ENCODE measurements at places on chromosomes 3 and 15.

DNA sequence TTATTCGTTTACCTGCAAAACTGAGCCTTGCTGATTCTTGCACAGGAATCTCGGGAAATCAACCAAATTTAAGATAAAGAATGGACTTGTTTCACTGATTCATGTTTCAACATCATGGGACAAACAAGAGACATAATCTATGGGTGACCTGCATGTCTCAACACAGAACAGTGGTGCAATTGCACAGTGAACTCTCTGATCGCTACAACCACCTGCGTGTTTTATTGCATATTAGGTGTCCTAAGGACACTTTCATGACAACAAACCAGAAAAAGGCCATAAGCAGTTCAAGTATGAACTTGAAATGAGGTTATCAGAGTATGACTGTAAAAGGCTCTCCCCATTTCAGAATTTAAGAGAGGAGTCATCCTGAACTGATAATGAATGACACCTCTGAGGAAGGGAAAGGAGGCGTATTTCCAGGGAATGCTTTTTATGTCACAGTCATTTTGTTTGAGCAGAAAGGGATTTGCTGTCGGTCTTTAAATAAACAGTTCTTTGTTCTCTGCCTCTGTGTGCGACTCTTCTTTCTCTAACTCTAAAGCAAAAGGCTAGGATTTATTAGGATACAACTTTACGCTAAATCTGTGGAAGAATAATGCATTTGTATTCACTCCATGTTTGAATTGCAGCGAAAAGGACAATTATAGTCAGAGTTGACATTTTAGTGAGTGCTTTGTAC lies 167.2 kb downstream of the RBMS3 start:
- no peak for DNase-seq

- no peak for DNase-seq
Observed at GRCh38 chr3:42175386-42176240, 84.5 kb downstream of the TRAK1 start.

DNA sequence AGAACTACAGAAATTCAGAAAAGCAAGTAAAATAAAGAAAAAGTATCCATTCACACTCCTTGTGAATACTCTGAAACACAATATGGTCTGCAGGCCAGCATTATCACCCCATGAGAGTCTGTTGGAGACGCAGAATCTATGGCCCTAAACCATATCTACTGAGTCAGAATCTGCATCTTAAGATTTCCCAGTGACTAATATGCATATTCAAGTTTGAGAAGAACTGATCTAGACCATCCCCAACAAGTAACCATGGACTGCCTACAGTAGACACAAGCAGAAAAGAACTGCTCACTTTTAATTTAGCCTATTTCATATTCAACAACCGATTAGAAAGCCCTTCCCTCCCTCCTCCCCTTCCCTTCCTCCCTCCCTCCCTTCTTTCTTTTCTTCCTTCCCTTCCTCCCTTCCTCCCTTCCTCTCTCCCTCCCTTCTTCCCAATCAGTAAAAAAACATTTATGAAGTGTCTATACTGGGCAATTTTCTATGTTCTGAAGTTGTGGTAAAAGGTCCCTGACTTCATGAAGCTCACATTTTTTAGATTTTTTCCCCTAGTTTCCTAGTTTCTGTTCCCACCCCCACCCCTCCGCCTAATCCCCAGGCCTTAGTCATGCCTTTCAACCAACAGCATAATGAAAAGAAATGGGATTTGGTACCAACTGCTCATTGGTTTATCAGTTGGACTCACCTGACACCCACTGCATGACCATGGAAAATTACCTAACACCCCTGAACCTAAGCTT lies 125.2 kb downstream of the CNTN3 start:
- no peak for DNase-seq

DNA sequence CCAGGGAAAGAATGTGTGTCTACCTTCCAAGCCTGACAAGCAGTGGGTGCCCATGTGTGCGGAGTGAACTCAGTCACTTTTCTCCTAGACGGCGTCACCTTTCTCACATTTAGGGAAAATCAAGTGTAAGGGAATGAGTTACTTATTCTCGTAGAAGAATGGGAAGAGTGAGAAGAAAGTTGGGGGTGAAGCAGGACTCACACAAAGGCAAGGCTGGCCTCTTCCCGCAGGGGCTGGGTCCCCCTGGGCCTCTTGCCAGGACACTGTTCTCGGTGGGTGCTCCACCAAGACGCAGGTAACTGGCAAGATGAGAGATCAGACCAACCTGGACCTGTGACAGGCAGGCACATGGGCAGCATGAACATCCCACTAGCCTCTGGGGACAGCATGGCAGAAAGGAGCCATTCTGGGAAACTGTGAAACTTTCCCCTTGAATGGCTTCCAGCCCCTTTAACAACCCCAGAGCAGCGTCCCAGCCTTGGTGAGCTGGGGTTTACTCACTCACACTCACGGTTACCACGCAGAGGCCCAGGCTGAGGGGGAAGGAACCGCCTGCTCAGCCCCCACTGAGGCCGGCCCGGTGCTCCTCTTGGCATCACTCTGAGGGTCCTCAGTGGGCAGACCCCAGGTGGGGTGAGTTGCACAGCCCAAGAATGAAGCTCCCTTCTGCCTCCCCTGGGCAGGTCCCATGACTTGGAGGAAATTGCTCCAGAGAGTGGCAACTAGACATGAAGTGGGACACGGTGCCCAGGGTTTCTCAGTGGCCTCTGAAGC lies 15.0 kb upstream of the SRP14 start:
- no peak for DNase-seq

GRCh38 chr3:110165753-110166152 lies 828.4 kb upstream of the DPPA4 start:
- DNase-seq: peak; percentile 82

DNA sequence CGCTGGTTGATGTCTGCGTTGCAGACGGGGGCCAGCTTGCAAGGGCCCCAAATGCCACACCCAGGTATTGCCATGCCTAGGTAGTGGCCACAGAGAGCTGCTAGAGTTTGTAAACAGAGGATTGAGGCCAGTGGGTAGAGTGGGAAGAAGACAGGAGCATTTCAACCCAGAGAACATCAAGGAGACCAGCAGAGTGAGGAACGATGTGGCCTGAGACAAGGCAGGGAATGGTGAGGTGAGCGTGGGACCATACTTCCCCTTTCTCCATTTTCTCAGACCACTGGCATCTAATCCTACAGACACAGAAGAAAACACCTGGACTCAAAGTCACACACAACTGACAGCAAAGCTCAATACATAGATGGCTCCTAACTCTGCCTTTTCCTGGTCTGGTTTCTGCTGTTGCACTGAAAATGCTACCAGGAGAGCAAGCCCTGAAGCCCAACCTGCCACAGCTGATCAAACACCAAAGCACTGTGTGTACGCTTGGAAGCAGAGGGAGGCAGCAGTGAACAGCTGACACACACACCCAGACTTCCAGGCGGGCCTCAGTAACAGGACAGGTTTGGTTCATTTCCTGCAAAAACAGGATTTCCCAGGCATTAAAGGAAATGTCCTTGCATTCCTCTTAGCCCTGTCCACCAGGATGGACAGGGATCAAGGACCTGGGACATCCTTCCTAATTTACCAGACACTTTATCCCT lies 1.6 kb downstream of the FAM174B start:
- DNase-seq: peak; percentile 94

GRCh38 chr15:49383266-49383665 lies 39.8 kb upstream of the FGF7 start:
- DNase-seq: no peak

DNA sequence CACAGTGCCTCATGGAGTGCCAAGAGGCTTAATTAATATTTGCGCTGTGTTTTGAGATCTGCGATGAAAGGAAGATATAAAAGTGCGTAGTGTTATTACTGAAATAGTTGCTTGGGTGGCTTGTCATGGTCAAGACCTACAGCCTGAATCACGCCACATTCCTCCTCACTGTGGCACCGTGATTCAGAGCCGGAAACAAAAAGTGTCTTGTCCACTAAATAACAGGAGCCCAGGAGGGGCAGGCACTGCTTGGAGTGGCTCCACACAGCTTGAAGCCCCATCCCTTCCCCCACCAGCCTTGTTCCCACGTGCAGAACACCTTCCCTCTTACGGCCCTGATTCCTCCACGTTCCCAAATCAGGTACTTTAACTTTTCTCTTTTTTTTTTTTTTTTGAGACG lies 1.2 kb upstream of the LRRC15 start:
- DNase-seq: no peak

DNA sequence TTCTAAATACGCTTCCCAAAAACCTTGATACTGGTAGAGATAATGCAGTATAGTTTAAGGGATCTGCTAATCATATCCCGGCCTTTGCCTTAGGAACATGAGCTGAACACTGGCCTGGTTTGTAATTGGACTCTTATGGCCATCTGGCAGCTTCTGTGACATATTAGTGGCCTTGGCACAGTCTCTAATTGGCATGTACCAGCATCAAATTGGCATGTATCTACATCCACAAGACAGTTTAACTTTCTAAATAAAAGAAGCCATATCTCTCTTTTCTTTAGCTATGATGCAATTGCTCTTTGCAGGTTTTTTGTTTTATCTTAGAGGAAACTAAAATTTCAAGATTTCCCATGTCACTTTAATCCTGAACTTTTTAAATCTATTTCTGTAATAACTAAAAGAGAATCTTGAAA lies 44.6 kb upstream of the FILIP1L start:
- no peak for DNase-seq

- DNase-seq: no peak
Observed at GRCh38 chr3:150271591-150271960, 136.5 kb upstream of the TSC22D2 start.

DNA sequence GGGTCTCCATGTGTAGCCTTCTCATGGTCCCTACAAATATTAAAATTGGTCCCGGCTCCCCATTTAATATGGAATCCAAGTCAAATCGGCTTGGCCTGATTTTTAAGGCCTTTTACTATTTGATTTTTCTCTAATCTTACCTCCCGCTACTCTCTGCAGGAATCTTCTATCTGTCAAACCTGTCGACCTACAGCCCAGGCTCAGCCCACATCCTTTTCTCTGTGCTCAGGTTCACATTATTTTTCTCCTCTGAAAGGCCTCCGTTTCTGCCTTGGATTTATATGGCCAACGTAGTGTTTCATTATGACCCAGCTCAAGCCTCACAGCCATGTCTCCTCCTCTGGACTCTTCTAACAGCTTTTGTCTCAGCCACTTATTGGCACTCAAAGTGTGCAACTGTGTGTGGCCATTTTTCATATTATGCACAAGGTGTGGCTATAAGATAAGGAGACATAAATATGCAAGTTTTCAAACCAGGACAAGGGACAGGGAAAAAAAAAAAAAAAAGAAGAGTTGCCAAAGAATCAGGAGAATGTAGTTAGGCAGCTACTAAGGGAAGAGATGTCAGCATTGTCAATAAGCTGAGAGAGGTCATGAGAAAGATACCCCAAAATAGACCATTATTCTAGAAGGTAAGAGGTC lies 2.1 kb upstream of the GLCE start:
- DNase-seq: no peak

DNA sequence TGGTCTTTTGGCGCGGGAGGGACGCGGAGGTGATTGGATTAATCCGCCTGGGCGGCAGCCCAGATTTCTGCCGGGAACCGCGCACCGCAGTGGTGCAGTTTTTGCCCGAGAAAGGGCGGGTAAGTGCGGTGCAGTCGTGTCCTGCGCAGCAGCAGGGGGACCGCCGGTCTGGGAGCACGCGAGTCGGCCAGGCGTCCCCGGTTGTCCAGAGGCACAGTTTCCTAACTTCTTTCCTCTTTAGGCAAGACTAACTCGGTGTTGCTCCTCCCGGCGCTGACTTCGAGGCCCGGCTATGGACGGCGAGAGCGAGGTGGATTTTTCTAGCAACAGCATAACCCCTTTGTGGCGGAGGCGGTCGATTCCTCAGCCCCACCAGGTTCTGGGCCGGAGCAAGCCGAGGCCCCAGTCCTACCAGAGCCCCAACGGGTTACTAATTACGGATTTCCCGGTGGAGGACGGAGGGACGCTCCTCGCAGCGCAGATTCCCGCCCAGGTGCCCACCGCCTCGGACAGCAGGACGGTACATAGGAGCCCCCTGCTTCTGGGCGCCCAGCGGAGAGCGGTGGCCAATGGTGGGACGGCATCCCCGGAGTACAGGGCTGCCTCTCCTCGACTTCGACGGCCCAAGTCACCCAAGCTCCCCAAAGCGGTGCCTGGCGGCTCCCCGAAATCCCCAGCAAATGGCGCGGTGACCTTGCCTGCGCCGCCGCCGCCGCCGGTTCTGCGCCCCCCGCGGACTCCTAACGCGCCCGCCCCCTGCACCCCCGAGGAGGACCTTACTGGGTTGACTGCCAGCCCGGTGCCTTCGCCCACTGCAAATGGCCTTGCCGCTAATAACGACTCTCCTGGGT lies 736 bp downstream of the ARHGEF26 start:
- peak; percentile 63 for DNase-seq

- peak; percentile 24 for DNase-seq
Observed at GRCh38 chr3:188037965-188038581, 115.9 kb upstream of the LPP start.

DNA sequence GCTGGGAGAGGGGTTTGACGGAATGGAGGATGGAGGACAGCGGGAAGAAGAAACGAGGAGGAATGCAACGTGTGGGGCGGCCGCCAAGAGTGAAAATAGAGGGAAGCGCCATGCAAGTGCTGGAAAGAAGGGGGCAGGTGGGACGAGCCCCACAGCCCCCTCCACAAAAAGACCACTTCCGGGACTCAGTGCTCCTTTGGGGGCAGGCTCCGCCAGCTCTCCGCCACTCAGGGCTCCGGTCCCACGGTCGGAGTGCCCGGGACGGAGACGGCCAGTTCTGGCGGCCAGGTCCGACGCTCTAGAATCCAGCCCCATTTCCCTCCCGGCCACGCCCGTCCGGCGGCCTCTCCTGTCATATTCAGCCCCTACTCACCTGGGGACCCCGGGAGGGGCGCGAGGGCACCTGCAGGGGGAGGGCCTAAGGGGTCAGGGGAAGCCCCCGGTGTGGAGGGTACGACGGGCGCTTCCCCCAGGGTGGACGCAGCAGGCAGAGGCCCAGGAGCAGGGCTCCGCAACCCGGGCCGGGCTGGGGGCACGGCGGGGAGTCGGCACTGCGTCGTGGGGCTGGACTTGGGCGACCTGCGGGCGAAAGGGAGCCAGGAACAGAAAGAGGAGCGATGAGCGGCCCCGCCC lies 25.5 kb upstream of the CSPG4 start:
- peak; percentile 56 for DNase-seq

DNA sequence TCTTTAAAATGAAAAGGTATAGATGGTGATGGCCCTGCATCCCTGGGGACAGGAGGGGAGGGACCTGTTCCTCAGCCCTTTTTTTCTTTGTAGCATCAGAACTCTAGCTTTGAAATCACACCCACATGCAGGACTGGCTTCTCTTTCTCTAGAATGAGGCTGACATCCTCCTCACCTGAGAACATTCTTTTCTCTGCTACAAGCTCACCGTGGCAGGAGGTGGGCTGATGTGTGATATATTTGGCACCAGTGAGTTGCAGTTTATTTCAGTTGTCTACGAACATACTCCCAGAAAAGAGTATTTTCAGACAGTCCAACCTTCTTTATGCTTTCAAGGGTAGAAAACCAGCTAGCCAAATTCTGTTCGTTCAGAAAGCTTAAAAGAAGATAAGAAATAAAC lies 43.6 kb upstream of the RARB start:
- no peak for DNase-seq

GRCh38 chr15:77370580-77370979 lies 49.3 kb downstream of the PEAK1 start:
- DNase-seq: no peak

- DNase-seq: peak; percentile 63
Observed at GRCh38 chr3:133443649-133444422, 44.0 kb downstream of the BFSP2 start.

- DNase-seq: peak; percentile 2
Observed at GRCh38 chr3:150639262-150639661, 36.1 kb downstream of the SELENOT start.

- DNase-seq: no peak
Observed at GRCh38 chr3:69031635-69032034, 18.2 kb upstream of the EOGT start.

GRCh38 chr3:15291589-15292541 lies 40.5 kb downstream of the SH3BP5 start:
- no peak for DNase-seq

- DNase-seq: no peak
Observed at GRCh38 chr3:73041537-73041936, 19.9 kb upstream of the EBLN2 start.

All from DMS53 (cell line).